Neural crest cell (in vitro differentiated cells): ENCODE measurements at places on chromosomes 2 and 18.
A peak's percentile ranks its signal among the peaks of the same experiment; 100 is the strongest.

- no peak for DNase-seq
These were observed 77.1 kb upstream of the NARS1 start for GRCh38 chr18:57698571-57699276.

- no peak for DNase-seq
These were observed 297.4 kb downstream of the SMAD2 start for GRCh38 chr18:47632970-47633635.

DNA sequence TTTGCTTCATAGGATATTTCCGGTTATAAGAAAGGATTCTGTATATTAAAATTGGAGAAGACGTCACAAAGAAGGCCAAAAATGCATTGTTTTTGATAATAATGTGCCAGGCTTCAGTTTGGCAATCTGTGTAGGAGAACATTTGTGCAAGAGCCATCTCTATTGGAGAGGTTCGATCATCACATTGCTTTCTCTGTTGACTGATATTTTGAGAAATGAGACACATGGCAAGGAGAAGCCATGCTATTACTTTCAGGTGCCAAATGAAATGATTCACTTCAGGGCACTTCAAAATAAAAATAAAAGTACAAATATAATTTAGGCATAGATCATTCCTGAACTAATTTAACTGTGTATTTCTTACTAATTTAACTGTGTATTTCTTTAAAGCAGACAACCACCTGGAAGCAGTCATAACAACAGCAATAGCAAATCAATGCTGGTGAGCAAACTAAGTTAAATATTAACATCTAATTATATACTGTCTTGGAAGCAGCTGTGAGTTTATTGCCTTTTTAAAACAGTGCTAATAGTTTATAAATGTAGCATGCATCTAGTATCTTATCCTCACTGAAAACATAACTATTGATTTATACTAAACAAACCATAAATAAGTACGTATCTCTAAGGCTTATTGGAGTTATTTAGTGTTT, 50.2 kb upstream of the CHST9 start:
- no peak for DNase-seq

GRCh38 chr2:71292159-71292558, 39.4 kb upstream of the ZNF638 start:
- DNase-seq = no peak

DNA sequence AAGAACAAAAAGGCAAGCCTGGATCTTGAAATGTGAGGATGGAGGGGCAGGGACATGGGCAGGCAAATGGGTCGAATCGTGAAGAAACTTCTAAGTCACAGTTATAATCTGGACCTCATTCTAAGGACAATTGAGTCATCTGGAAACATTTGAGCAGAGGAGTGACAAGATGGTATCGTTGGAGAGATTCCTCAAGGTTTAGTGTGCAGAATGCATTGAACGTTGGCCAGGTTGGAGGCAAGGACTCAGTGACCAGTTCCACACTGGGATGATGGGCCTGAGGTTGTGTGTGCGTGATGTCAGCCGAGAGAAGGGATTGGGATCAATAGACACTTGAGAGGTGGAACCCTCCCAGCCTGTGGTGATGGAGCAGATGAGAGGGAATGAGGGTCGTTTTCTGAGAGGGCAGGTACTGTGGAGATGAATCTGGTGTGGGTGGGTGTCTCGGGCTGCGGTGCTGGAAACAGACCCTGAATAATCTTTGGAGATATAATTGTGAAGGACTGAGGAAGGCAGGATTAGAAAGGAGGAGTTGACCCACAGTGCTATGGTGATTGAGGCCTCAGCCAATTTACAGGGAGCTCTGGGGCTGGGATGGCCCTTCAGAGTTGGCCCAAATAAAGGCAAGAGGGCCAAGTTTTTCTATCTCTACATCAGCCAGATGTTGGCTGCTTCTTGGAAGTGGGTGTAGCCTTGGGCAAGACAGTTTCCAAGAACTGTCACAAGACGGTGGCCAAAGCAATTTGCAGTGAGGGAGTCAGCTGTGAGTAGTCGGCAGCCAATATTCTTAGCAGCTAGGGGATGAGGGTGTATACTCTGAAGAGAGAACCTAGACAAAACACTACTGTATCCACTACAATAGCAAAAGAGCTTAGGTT, 5.8 kb upstream of the ZNF532 start:
- no peak for DNase-seq

DNA sequence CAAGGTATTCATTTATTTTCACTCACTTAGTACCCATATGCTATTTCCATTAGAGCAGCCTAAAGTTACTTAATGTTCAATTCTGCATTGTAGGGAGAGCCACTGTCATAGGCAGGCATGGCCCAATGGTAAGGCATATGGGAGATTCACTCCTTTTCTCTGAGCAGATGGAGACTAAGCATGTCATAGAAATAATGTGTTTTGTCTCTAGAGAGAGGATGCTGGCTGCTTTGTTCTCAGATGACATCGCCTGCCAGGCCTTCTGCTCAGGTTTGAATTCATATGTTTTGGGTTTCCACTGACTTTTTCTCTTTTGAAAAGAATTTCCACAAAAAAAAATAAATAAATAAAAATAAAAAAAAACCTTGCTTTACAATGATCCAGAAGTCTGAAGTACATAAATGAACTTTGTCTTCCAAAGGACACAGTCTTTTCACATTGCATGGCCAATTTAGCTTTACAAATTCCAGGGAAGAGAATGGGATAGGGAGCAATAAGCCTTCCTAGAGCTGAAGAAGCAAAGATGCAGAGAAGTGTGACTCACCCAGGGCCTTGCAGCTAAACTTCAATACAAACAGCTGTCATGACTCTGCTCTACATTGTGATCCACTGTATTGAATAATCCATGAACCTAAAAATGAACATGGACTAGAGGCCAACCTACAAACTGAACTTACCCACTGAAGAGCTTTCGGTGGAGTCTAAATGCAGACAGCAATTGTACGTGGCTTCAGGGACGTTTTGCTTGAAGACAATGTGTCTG, 422.5 kb downstream of the CMPK2 start:
- no peak for DNase-seq

GRCh38 chr2:114122930-114123329, 233.0 kb downstream of the ACTR3 start:
- DNase-seq = no peak

DNA sequence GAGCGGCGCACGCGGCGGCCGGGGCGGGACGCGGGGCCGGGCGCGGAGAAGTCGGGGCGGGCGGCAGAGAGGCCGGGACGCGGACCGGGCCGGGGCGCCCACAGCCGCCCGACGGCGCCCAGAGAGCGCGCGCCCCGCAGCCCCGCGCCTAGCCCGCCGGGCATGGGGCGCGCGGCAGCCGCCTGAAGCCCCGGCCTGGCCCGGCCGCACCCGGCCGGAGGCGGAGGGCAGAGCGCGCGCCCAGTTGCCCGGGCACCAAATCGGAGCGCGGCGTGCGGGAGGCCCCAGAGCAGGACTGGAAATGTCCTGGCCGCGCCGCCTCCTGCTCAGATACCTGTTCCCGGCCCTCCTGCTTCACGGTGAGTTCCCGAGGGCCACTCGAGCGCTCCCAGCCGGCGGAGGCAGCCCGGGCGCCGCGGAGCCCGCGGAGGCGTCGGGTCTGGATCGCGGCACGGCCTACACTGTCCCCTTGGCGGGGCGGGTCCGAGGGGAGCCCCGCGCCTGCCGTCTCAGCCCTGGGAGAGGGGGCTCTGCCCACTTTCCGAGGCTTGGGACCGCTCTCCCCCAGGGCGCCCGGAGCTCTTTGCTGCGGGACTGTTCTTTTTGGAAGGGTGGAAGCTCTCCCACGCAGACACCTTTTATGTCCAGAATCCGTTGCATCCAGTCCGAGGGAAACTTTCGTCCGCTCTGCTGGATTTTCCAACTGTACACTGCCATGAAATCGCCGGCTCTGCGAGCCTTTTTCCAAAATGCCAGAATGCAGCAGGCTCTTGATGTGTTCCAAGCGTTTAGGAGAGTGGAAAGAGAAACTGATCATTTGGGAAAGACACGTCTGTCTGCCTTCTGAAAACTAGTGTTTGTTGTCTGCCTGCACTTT, 484 bp downstream of the APCDD1 start:
- peak; percentile 32 for DNase-seq

DNA sequence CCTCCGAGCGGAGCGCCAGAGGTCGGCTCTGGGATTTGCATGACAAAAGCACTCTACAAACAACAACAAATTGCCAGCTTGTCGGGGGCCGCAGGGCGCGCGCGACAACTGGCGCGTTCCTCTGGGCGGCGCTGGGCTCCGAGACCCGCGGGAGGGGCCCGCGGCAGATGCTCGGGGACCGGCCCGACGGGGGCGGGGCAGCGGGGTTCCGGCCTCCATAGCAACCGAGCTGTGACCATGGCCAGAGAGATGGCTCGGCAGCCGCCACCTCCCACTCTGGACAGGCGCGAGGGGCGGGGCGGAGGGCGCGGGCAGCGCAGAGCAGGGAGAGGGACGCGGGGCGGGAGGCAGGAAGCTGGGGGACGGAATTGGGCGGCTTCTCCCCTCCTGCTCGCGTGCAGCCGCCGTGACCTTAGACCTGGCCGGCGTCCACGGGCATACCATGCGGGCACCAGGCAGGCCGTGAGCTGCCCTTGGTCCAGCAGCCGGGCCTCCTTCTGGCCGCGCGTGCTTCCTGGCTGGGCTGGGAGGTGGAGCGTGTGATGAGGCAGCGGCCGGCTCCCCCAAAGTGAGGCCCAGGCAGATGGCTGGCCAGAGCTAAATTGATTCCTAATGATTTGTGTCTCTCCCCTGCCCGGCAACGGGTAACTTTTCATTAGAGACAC, 171.5 kb downstream of the CELF4 start:
- DNase-seq = peak; percentile 82

- no peak for DNase-seq
These were observed 74.6 kb upstream of the RNF152 start for GRCh38 chr18:61967252-61967891.

GRCh38 chr2:219104107-219105035, 43.6 kb upstream of the IHH start:
- peak; percentile 12 for DNase-seq

GRCh38 chr2:150811259-150811855, 323.9 kb upstream of the RND3 start:
- no peak for DNase-seq

- DNase-seq = no peak
These were observed 25.1 kb upstream of the AAK1 start for GRCh38 chr2:69668598-69668997.

- DNase-seq = peak; percentile 94
These were observed 39.5 kb upstream of the CYP1B1 start for GRCh38 chr2:38115216-38116032.

DNA sequence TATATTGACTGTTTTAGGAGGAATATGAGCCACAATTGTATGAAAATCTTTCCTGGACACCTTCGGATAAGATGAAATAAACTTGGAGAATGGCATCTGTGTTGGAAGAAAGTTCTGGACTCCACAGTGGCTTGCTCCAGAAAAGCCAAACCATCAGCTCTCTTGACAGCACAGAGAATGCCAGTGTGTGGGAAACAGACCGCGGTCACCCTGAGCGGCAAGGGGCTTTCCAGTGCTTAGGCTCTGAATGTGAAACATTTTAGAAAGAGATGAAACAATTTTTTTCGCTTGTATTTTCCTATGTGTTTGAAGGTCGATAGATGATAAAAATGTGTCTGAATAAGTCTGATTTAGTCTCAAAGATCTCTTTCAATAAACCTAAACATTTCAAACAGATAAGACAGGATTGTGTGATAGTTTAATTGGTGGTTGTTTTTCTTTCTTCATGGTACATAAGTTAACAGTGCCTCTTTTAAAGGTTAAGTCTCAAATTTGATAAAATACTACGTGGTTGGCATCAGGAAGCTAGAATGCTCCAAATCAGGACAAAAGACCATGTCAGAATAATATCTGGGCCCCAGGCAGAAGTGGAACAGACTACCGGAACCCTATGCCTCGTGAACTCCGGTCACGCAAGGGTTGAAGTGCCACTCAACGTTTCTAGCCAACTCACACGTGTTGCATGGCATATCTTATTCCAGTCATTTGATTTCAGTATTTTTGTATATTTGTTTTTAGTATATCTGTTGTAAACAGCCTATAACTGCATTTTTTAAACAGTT, 28.9 kb downstream of the PTGR3 start:
- no peak for DNase-seq

DNA sequence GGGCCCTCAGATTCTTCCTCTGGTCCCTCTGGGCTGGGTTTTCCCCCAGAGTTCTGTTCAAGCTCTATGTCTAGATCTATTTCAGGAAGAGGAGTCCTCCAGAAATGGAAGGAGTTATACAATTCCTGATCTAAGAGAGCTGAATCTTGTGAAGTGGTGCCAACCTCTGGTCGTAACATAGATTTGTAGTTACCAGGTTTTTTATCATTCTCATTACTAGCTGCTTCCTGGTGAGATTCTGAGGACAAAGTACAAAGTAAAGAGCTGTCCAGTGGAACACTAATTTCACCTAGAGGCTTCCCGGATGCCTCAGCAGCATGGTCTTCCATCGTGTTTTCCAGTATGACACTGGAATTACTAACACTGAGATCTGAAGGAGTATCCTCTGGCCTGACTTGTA, 44.1 kb downstream of the PPP4R1 start:
- DNase-seq = no peak

DNA sequence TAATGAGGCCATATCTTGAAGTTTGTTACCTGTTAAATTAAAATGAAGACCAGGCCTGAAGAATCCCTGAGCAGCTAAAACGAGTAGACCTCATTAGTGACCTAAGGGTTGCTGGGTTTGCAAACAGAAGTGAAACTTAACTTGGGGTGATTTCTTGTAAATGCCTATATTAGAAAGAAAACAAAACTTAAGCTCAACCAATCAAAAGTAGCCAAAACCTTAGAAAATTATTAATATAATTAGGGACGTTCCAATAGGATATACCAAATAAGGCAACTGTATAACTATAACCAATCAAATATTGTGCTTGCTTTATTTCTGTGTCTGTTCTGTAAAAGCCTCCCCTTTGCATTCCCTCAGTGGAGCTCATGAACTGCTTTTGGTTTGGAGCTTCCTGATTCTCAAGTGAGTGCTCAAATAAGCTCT, 137.9 kb upstream of the VRK2 start:
- no peak for DNase-seq

DNA sequence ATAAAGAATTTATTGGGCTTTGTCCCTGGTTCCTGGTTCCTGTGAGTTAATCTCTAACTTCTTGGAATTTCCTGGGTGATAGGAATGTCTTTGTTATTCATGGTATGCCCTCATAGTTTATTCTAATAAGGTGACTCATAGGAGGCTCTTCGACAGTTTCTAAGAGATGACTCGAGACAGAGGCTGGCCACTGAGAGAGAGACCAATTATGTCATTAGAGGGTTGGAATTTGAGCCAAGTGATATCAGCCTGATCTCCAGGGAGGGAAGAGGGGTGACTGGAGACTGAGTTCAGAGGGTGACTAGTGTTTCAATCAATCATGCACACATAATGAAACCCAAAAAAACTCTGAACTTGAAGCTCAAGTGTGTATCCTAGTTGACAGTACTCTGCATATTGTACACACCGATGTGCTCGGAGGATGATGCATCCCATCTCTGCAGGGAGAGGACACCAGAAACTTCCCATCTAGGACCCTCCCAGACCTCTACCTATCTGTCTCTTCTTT, 185.7 kb downstream of the MTCL1 start:
- no peak for DNase-seq

DNA sequence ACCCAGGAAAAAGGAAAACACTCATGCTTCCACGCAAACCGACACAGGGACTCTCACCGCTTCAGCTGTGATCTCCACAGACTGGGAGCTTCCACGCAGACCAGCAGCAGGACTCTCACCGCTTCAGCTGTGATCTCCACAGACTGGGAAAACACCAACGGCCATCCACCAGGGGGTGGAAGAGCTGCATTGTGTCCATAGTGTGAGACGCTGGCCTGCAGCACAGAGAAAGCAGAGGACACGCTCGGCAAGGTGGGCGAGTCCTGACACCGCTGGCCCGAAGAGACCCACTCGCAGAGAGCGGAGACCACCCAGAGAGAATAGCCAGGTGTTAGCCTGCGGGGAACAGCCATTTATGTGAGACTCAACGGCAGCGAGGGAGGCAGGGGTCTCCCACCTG, 42.5 kb upstream of the NFATC1 start:
- peak; percentile 18 for DNase-seq
